ENCODE measurements at places on chromosomes 1 and 21.

DNA sequence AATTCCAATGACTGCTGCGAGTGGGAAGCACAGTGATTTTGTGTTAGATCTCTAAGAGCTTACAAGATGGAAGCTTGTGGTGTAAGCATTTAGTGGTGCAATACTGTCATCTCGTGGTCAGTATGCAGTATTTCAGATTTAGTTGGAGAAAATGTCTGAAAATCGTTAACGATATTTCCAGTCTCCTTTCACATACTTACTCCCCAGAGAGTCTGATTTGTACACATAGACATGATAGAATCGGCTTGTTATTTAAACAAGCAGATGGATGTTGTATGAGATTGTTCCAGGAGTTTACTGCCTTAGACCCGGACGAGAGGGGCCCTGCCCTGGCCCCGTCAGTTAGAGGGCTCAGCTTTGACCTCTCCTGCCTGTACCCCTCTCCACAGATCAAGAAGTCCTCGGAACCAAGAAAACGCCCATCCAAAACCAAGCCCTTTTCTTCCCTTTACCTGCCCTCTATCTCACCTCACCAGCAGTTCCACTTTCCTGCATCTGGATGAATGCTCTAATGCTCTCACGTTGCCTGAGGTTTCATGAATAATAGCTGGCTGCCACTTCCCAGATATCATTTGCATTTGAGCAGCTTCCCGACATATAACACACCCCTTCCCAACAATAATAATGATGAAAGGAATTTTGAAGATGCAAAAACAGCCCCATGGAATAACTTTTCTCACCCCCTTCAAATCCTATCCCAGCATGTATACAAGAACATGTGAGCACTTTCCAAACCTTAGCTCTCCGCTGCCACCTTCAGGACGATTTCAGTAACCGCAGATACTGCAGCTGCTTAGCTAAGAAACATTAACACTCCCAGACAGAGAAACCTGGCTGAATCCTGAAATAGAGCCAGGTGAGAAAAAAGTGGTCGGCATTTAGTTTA, 247.3 kb downstream of the LTN1 start:
- peak; percentile 16 for DNase-seq

- DNase-seq: no peak
These were observed 4.5 kb downstream of the KLHDC7A start for GRCh38 chr1:18485227-18485626.

GRCh38 chr21:46397211-46397905, 61.3 kb upstream of the DIP2A start:
- DNase-seq: no peak

DNA sequence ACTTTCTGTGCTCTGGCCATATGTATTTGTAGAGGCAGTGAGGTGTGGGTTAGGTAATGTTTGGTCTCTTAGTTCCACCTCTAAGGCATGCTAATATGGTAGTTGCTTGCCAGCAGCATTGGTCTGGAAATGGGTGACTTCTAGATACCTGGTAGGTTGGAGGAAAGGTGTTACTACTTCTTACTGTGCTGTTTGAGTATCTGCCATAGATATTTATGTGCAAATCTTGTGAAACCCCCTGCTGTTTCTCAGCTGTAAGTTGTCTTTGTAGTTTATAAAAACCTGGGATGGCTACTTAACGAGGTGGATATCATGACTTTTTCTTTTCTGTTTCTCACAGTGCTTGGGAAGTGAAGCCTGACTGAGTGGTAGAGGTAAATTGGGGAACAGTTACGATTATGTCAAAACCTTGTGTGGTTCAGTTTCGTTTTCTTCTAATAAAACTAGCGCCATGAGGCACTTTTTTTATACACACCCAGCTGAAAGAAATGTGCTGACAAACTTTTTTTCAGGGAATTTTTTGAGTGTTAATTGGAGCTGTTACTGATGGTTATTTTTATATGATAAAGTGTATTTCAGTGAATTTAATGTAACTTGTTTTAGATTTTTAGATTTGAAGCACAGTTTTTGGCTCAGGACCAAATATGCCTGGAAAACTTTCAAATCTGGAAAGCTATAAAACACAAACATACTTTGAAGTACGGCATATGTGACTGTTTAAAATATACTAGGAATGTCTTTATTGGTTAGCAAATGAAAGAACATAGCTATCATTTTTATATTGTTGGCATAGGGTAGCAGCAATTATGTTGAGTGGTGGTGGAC, 42.1 kb downstream of the CAMSAP2 start:
- no peak for DNase-seq

DNA sequence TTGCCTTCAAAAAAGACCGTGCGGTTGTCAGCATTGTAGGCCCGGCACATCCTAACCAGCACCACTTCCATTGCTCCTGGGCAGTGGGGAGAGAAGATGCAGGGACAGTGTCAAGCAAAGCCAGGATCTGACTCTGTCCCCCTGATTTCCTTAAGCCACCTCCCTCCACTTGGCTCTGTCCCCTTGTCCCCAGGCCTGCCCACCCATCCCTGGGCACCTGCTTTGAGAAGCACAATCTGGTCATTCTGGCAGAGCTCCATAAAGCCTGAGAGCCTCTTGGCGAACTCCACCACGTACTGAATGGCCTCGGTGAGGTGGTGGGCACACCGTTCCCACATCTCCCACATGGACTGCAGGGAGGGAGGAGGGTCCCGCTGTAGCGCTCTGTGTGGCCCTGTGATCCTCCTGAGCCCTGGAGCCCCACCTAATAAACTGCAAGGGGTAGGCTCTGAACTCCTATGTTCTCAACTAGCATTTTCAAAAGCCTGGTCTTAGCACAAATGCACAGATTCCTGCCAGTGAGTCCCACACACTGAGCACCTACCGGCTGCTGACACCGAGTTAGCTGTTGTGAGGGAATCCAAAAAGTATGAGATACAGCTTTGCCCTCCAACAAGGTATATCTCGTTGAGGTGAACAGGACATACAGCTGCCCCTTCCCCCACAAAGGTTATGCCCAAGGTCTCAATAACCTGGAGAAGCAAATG, 8.2 kb upstream of the LINGO4 start:
- no peak for DNase-seq

- DNase-seq: no peak
These were observed 683 bp upstream of the EFNA4 start for GRCh38 chr1:155062702-155063411.

DNA sequence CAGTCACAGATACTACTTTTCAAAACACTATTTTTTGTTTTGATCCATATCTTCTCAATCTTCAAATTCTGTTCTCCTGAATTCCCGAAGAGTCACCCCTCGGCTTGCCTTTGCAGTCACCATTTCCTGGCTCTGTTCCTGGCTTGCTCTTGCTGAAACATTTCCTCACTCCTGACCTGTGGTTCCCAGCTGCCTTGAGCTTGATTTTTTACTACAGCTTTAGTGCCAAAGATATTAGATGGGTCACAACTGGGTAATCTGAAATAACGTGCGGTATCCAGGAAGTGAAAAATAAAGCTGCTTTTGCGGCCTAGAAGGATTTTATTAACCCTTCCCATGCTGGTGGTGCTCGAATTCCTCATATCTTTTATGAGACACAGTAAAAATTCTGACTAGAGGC, 318.8 kb downstream of the PCP4 start:
- no peak for DNase-seq

DNA sequence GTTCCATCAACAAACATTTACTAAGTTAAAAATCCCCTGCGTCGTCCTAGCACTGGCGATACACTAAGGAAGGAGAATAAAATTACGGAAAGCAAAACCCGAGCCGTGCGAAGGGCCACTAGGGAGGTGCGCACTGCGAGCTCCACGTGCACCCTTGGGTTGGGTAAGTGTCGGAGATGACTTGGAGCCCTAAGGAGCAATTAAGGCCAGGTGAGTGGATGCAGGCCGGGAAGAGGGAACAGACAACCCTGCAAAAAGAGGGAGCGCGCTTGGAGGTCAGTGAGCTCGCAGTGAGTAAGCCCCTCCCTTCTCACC, 704 bp downstream of the WDR4 start:
- no peak for DNase-seq

DNA sequence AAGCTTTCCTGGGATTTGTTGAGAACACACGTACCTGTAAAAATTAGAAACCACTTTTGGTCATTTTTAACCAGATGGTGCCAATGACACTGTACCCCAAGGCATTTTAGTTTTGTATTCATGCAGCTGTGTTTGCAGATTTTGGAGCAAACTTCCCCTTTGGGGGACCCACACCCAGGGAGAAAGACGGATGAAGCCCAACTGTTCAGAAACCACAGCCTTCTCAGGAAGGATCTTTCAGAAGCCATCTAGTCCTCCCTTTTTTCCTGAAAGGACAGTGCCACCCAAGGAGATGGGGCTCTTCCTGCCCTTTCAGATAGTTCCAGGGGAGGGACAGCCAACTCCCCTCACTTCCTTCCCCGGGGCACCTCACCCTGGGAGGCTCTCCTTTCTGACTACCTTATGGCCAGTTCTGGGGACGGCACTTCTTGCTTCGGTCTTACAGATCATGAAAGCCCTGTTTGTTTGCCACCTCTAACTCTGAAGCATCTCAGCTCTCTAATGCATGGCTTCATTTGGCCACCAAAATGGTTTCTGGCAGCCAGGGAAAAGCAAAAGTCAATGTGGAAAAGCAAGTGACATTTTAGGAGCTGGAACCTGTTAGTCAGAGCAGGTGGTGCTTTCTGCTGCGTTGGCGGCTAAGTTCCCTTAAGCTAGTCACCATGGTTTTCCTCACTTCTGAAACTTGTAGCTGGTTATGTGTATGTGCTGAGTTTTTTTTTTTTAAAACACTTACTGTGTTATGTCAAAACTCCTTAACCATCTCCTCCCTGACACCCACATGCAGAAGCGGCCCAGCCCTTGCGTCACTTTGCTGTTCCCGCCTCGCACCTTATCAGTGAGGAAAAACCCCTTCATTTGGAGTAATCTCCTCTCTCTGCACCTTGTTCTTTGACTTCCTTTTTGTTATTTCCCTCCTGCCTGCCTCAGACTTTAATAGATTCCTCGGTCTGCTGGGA, 10.1 kb downstream of the TMCC2 start:
- no peak for DNase-seq

- no peak for DNase-seq
These were observed 15.6 kb downstream of the C1orf115 start for GRCh38 chr1:220705782-220706181.

DNA sequence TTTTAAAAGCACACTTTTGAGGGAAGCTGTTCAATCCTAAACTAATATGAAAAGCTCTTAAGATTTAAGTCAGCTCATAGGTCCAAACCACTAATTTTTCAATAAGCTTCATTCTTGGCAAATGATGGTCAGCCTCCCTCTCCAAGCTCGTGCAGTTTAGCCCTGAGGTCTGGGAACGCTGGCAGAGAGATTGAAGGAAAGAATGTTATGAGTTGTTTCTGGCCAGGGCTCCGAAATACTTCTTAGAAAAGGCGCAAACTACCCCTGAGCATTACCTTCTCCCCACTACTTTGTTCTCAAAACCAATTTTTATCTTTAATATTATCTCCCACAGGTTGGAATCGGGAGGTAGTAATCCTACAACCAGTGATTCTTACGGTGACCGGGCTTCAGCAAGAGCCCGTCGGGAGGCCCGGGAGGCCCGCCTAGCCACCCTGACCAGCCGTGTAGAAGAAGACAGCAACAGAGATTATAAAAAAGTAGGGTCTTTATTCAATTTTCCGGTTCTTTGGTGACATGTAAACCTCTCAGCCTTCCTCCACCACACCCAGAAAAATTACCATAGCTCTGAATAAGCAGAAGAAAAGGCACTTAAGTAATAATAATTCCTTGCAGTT, 147.7 kb downstream of the SYT2 start:
- no peak for DNase-seq

GRCh38 chr1:54866801-54867716, 19.9 kb downstream of the DHCR24 start:
- no peak for DNase-seq

DNA sequence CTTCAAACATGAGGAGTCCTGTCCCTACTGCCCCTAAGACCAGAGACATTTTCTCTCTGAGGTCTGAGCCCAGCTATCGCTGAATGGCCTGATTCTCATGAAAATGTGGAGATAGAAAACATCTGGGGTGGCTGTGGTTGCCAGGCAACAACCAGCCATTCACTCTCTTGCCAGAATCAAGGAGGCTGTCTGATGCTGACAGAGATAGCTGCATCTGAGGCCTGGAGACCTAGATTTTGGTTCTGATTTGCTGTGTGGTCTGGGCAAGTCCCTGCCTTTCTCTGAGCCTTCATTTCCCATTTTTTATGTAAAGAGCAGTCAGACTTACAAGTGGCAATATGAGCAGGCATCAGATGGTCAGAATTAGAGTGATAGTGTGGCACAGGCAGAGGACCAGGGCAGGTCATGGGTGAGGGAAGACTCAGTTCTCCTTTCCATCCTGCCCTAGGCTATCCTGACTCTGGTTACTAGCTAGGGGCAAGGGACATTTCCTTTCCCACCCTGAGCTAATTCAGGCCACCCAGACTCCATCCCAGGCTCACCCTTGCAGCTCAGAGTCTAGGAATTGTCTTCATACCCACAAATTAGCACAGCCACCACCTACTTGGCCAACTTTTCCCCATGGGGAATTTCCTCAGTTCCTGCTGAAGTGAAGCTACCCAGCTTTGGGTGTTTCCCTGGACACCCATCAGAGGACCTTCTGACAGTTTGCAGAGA, 20.0 kb upstream of the RNF19B start:
- DNase-seq: no peak

DNA sequence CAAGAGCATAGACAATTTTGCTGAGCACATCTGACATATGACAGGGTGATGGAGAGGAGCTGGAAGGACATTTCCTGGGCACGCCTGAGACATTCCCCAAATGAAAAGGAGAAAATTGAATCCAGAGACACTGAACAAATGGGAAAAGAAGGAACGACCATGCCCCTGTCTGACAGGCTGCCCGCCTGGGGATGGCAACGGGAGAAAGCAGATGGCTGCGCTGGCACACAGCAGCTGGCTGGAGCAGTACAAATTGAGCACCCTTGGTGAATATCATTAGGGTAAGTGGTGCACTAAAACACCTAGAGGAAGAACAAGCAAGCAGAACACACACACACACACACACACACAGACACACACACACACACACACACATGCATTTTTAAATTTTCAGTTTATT, 174.3 kb upstream of the DUSP10 start:
- DNase-seq: no peak

DNA sequence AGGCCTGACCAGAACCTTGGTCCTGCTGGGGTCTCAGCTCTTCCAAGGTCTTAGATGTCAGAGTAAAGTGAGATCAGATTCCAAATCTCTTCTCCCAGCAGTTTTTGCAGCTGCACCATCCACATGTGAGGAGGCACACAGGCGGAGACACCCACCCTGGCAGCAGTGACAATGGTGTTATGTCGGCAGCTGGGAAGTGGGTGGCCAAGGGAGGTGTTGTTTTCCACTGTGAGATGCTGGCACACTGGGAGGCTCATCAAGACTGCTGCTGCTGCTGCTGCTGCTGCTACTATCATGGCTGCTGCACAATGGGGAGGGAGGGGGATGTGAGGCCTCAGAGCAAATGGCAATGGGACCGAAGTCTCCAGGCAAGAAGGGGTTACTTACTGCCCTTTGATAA, 23.6 kb downstream of the CAMK2N1 start:
- DNase-seq: no peak

GRCh38 chr1:170495006-170495405, 37.0 kb upstream of the GORAB start:
- no peak for DNase-seq

DNA sequence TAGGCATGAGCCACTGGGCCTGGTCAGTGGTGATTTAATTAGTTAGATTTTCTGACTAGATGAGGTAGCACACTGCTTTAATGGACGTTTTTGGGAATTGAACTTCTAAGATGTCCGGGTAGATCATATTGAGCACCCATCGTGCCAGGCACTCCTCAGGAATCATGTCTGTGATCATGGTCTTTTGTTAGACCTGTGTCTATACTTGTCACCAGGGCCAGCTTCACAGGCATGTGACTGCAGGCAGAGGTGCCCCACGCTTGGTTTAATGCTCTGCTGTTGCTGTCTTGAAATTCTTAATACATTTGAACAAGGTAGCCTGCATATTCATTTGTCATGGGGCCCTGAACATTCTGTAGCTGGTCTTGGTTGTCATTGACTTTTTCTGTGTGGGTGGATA, 19.6 kb downstream of the UBE4B start:
- DNase-seq: no peak
